ENCODE measurements at places on chromosomes 11 and 22.

DNA sequence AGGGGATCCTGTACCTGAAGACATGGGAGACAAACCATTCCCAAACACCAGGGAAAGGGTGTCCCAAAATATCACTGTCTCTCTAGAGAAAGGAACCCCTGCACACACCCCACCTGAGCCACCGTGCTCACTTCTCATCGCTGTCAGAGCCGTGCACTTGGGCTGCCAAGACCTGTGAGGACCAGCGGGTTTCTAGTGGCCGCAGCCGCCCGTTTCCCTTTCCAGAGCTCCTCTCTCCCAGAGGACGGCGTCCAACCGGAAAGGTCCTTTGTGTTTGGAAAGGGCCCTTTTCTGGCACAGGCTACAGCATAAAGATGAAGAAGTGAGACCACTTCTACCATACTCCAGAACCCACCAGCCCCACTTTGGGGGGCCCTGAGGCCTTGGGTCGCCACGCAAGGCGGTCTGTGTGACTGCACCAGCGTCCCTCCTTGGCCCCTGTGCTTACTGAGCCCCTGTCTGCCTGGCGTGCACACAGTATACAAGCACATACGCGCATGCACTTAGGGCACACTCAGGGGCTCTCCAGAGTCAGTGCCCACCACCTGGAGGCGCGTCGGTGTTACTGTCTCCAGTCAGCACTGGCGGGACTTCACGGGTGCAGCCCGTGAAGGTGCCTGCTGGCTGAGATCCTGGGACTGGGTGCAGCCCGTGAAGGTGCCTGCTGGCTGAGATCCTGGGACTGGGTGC, 381.8 kb downstream of the TBC1D22A start:
- no peak for DNase-seq

- no peak for DNase-seq
Observed at GRCh38 chr11:22431106-22431505, 92.9 kb downstream of the SLC17A6 start.

- DNase-seq: no peak
Observed at GRCh38 chr11:116928102-116928777, 90.8 kb upstream of the APOA1 start.

GRCh38 chr11:68010090-68011041, at the start of gene ALDH3B1:
ALDH3B1 (plus strand) TSS chr11:68010327; CDS start chr11:68015298, 4,971 bp downstream.
- DNase-seq: no peak

DNA sequence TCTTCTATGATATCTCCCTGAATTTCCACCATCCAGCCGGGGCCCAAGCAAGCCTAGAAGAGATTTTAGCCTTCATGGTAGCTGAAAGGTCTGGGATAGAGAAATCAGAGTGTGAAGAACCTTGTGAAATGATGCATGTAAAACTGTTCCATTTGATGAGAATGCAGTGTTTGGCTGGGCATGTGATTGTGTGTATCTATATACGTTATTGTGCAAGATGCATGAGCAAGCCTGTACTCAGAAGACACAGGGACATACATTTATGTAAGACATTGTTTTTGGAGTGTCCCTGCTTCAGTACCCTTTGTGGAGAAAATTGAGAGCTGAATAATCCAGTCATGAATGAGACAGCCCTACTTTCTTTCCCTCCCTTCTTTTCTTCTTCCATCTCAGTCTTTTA, 15.2 kb upstream of the OR52K2 start:
- no peak for DNase-seq

DNA sequence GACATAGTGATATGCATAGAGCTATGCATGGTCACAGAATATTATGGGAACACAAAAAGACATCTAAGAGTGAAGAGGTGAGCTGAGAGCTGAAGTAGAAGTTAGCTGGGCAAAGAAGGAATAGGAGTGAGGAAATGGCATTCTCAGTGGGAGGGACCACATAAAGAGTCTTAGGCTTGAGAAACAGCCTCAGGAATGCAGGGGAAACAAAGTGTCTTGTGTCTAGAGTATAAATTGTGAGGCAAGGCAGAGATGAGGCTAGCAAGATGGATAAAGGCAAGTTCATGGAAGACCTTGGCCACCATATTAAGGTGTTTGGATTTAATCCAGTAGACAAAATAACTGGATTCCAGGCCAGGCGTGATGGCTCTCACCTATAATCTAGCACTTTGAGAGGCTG, 40.6 kb upstream of the CRTAM start:
- no peak for DNase-seq

- no peak for DNase-seq
Observed at GRCh38 chr11:67027943-67028542, 5.1 kb downstream of the SYT12 start.

- DNase-seq: no peak
Observed at GRCh38 chr22:39374191-39374590, 24.4 kb downstream of the SYNGR1 start.

GRCh38 chr11:19705936-19706335, 6.7 kb upstream of the NAV2 start:
- no peak for DNase-seq

DNA sequence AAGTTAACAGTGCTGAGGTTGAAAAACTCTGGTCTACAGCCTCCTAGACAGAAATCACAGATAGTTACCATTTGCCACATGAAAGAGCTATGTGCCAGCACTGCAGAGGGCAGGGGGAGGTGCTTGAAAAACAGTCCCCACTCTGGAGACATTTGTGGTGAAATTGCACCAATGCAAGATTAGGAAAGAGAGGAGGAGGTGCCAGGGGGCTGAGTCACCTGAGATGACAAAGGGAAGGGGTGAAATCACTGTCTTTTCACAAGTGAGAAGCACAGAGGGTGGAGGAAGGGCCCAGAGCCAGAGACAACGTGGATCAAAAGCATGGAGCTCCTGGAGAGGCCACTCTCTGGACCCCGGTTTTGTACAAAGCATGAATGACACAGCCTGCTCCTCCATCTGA, 196.3 kb downstream of the BUD13 start:
- DNase-seq: no peak

- no peak for DNase-seq
Observed at GRCh38 chr11:6402061-6402470, 11.8 kb downstream of the SMPD1 start.

DNA sequence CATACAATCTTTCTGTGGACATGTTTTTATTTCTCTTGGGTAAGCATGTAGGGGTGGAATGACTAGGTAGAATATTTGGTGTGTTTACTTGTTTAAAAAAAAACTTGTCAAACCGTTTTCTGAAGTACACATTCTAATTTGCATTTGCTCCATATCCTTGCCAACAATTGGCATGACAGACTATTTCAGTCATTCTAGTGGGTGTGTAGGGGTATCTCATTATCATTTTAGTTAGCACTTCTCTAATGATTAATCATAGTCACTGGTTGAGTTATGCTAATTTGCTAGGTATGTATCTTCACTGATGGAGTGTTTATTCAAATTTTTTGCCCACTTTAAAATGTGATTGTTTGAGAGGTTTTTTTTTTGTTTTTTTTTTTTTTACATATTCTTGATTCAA, 64.3 kb downstream of the C11orf65 start:
- no peak for DNase-seq

GRCh38 chr11:69912161-69912910, 93.1 kb upstream of the FGF3 start:
- DNase-seq: peak; percentile 54

DNA sequence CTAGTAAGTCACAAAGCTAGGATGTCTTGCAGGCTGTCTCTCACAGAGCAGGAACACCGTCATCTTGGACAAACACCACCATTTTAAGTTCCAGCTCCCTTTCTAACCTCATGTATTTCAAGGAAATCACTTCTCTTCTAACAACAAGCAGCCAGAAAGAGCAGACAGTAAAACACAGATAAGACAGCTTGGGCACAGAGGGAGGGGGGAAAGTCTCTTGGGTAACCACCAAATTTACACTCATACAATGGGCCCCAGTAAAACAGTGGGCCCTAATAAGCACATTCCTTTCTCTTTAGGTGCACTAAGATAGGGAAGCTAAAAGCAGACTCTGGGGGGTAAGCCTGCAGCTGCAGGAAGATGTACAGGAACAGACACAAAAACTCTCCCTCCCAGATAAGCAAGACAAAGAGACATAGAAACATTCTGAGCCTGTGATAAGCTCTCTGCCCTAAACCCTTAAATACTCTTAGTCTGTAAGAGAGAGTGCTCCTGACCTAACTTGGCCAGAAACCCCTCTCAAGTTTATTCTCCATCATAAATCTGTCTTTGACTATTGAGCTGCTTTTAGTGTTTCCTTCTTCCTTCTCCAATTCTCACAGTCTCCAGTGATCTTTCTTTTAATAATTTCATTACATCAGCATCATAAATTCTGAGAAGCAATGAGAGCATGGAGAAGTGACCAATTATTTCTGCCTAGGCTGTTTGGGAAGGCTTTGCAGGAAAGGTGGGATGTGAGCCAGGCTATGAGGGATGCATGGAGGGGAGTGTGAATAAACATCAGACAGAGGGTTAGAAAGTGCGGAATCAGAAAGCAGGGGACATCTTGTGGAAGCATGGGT, 7.4 kb downstream of the OR10D3 start:
- DNase-seq: no peak

DNA sequence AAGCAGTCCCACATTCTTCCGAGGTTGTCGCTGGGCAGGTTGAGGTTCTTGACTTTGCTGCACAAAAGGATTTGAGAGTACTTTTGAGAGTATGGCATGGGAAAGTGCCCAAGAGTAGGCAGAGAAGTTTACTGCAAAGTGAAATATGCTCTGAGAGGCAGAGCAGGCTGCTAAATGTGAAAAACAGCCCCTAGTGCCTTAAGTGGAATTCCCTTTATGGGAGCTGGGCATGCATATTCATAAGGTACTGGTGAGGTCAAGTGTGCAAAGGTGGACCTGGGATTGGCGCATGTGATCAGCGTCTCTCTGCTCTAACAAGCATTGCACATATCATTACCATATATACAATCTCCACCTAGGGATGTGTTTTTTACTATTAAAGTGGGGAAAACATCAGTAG, 12.0 kb upstream of the APOL4 start:
- no peak for DNase-seq

DNA sequence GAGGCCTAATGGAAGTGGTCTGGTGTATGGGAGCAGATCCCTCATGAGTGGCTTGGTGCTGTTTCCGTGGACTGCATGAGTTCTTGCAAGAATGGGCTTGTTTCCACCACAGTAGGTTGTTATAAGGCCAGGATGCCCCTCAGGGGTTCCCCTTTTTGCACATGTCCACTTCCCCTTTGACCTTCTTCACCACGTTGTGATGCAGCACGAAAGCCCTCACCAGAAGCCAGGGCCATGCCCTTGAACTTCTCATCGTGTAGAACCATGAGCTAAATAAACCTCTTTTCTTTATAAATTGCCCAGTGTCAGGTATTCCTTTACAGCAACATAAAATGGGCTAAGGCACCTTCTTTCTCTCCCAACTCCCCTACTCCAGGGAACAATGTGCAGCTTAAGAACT, 2.8 kb upstream of the NARS2 start:
- DNase-seq: no peak

DNA sequence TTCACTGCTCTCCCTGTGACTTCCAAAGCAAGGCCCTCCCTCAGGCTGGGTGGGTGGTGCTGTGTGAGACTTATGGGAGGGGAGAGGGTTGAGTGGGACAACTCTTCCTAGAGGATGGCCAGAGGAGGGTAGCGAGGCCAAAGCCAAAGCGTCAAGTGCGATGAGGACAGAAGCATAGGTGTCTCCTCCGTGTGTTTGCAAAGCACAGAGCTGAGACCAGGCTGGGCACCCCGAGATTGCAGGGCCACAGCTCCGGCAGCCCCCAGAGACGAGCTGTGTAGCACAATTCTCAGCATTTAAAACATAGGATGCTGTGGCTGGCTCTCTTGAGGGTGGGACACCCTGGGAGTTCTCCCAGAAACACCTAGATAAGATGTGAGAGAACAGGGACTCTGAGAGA, 1374.5 kb downstream of the BRD1 start:
- peak; percentile 39 for DNase-seq
